CD4-positive, alpha-beta memory T cell (primary cell): ENCODE measurements at places on chromosomes 12 and 14.
A peak's percentile ranks its signal among the peaks of the same experiment; 100 is the strongest.

DNA sequence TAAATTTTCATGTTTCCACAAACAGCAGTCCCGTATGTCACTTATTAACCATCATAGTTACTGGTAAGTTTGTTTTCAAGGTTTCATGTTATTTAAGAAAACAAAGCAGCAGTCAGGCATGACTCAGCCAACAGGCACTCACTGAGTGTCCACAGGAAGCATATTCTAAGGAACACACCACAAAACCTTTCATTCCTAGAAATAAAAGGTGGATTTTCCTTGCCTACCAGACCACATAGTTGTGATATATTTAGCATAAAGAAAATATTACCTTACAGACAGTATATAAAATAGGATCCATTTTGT is 143.3 kb upstream of the AVPR1A start:
- DNase-seq = no peak

DNA sequence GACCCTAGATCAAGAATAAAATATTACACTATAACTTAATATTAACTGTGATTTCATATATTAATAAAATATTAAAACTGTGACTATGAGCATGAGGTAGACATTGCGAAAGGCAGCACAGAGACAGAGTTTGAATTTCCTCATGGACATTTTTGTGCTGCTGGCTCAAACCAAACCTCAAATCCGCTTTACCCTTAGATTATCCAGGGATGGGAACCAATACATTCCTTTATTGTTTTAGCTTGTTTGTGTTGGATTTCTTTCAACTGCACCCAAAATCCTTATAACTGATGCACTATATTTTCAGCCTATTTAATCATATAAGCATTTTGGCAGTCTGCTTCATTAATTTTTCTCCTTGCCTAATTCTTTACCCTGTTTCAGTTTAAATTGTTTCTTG is 436.7 kb downstream of the ATP23 start:
- DNase-seq = no peak

- no peak for DNase-seq
Measured at GRCh38 chr12:114285554-114285953, 120.4 kb downstream of the TBX5 start.

DNA sequence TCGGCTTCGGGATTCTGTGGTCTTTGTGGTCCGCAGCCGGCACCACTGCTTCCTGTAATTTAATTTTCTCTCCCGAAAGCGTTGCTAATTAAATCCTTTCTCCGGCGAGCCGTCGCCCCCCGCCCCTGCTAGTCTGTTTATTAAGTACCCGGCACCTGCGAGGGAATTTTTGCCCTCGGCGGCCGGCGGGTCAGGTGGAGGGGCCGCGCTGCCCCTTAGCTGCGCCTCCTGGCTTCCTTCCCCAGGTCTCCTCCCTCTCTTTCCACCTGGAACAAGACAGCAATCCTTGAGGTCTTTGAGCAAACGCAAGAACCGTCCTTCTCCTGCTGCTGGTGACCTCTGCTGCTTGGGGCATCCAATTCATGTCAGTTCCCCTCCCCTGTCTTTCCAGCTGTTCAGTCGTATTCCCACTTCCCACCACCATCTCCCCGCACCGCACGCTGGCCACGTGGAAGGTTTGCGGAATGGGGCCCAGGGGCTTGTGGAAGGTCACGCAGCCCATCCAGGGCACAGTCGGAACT is 16.2 kb downstream of the ZDHHC22 start:
- no peak for DNase-seq

DNA sequence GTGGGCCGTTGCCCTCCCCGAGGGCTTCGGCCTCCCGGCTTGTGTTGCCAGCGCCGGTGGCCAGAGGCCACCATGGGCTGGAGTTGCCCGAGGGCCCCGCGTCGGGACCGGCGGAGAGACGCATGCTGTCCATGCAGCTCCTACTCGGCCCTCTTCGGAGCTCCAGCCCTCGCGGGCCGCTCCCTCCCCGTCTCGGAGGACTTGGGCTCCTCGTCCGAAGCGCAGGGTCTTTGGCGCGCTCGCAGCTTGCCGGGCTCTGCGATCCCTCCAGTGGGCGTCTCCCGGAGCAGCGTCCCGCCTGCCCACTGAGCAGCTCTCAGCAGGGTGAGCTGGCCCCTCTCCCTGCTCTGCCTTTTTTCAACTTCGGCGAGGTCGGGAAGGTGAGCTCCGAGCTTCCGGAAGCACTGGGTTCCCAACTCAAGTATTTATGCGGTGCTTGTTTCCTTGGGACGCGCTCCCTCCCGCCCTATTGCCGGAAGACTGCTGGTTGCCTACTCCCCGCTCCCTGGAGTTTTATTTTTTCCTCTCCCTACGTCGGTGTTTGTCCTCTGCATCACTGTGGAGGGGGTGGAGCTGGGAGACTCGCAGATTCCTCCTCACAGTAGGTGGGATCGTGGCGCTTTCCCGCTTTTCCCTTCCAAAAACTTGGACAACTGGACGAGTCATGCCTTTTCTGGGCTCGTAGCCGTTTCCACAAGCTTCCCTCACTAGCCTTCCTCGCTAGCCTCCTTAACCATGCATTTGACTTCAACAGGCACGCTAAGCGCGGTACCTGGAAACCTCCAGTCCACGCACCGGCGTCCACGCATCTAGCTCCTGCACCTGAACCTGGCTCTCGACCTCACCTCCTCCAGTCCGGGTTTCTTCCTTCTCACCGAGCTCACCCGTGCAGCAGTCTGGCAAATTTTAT is at the start of gene AVPR1A:
TSS of gene AVPR1A (minus strand) at position 489 of the 910 bp plus-strand sequence. CDS start at position 124, 365 bp downstream.
- no peak for DNase-seq

GRCh38 chr12:31118347-31119191 is 44.9 kb downstream of the DDX11 start:
- DNase-seq = peak; percentile 40

DNA sequence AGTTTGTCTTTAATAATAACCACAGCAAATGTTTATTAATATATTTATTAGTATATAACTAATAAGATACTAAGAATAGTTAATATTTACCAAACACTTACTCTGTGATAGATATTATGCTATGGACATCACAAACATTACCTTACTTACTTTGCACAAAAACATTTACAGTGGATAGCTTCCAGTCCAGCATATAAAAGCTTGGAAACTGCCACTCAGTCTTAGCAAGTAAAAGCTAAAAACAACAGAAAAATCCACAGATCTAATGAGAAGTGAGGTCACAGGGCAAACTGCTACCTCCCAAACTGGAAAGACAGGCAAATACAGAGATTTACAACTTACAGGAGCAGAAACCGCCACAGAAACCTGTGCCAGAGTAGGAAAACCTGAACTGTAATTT is 99.8 kb downstream of the METTL25 start:
- DNase-seq = no peak

GRCh38 chr12:2466211-2466610 is 328.6 kb upstream of the FKBP4 start:
- DNase-seq = no peak

DNA sequence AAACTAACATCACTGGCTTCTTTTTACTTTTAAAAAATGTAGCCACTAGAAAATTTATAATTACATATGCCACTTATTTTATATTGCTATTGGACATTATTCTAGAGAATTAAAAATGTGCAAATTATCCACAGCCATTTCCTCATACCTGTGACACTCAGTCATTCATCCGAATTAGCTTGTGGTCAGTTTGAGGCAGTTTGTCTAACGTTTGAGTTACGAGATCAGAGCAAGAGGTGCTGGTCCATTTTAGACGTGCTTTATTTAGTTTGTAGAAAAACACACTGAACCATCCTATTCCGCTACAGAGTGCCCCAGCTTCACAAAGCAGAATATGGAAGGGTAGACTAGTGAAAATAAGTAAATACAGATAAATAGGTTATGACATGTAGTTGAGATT is 513.0 kb downstream of the NRXN3 start:
- no peak for DNase-seq

GRCh38 chr12:3152892-3153291 is 75.7 kb downstream of the TSPAN9 start:
- no peak for DNase-seq

GRCh38 chr12:84413656-84414055 is 498.9 kb downstream of the SLC6A15 start:
- DNase-seq = no peak

DNA sequence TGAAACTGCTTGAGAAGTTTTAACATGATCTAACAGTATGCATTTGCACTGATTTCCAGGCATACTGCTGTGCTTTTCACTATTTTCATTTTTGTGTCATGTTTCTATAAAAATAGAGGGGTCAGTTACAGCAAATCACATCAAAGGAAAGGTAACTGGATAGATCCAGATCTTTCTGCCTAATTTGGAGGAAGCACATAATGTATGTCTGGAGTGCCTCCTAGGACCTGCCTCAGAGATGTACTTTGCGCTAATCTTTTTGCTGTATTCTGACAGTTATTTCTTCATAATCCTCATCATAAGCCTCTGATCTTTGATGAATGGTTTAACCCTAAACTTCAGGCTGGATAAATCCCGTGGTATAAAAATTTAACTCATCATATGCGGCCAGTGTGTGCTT is 111.2 kb upstream of the NPAS3 start:
- DNase-seq = no peak

DNA sequence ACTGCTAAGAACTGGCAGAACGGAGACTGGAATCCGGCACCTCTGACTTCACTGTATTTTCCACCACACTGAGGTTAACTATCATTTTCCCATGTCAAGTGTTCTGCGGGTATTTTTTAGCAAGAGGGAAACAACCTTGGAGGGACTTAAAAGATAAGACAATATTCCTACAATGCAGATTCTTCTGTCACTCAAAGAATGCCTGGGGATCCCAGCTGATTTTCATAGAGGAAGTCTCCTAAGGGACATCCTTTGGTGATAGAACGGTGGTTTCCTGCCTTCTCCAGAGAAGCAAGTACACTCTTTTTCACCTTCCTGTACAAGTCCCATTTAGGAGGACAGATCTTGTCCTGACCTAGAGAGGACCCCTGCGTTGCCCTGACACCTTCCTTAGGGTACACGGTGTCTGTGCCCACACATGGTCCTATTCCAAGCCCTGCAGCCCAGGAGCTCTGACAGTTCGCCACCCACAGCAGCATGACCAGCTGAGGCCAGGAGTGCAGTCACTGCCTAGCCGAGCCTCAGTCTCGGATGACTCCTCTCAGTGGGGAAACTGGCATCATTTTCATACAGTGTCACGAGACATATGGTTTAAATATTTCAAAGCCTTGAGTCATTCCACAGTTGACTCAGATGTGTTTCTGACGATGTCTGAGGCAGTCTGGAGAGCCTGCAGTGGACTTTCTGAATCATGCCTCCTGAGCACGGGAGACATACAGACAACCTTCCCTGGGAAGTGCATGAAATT is 181.3 kb upstream of the FKBP4 start:
- no peak for DNase-seq

DNA sequence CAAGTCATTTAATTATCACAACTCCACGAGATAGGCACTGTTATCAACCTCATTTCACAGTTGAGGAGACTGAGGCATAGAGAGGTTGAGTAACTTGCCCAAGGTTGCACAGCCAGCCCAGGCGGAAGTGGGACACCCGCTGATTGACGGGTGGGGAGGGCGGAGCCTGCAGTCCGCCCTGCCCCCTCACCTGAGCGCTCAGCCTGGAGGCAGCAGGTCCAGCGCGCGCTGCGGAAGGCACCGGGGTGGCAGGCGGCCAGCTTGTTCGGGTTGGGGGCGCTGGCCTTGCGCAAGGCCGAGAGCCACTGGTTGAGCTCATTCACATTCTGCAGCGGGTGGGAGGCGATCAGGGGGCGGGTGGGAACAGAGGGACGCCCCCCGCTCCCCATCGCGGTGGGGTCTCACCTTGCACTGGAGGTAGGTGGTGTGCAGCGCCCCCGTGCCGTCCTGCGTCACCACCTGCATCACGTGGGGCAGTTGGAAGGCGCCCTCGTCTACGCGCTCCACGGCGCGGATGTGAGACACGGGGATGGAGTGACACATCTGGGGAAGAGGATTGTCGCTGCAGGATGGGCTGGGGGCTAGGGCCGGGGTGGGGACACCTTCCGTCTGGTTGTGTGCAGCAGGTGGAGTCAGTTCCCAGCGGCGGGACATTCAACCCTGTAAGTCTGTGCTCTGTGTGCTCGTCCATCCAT is 31.7 kb downstream of the RASAL1 start:
- DNase-seq = peak; percentile 77

- DNase-seq = peak; percentile 30
Measured at GRCh38 chr12:45669093-45669492, 60.4 kb upstream of the ARID2 start.

DNA sequence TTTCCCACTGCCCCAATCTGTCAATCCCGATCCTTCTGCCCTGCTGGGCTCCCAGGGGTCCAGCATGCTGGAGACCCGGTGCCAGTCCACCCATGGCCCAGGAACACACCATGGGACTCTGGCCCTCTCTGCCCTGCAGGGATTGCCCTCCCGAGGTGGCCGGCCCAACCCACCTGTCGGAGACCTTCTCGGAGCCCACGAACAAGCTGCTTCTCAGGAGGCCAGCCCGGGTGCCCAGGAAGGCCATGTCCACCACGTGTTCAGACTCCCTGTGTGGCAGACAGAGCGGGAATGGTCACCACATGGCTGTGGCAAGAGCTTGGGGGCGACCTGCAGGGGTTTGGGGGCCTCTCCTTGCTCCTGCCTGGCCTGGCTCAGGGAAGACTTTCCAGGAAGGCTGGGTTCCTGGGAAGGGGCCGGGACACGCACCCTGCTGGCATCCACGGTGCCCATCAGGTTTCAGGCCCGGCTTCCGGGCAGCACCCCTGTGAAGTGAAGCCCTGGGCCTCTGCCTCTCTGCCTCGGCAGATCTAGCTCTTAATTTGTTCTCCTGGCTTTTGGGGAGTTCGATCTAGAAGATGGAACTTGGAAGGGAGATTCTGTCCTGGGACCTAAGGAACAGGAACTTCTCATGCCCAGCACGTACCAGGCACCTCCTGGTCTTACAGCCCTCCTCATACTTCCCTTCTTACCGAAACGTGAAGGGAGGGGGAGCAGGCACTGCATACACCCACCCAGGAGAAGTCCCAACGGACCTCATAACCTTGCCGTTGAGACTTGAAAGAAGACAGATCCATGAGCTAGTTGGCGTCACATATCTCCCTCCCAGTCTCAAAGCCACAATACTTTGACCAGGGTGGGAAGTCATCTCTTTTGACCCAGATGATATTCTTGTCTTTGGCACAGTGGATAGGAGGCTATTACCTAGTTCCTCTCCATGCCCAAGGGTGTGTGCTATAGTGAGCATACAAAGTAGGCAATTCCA is 26.3 kb downstream of the LRTM2 start:
- no peak for DNase-seq

DNA sequence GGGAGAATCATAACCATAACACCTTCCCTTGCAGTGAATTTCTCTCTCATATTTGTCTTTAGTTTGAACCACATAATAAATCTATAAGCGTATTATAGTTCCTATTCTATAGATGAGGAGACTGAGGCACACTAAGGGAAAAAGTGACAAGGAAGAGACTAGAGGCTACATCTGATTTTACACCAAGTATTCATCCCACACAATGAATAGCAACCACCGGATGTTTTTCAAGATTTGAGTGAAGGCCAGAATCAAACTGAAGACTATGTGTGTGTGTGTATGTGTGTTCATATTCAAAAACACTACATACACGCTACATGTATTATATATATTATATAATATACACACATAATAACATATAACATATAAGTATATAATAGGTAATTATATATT is 4.7 kb downstream of the ASB2 start:
- DNase-seq = no peak

GRCh38 chr14:70887207-70887681 is 20.0 kb upstream of the PCNX1 start:
- DNase-seq = no peak
